ENCODE measurements at places on chromosomes 2 and 18.

DNA sequence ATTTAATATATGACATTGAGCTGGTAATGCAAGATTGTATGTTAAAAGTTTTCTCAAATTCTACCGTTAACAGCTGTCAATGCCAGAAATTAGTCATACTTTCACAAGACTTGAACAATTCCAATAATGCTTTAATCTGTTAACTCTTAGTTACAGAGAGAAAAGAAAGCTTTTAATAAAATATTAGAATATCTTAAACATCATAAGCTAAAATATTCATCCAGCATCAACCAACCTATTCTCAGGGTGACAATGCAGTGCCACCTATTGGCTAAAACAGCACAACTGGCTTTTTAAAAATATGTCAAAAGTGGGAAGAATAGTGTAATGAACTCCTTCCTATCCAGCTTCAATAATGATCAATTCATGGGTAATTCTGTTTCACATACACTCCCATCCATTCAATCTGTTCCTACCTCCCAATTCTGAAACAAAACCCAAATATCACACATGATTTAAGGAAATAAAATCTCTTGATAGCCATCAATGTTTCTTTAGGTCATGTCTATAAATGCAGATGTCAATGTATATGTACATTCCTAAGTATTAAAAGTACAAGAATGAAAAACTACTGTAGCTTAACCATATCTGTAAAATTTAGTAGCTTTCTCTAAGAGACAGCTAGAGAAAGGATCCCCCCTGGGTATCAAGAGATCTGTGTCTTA is 79.8 kb upstream of the CCDC141 start:
- DNase-seq: no peak

- DNase-seq: no peak
These were observed 48.9 kb upstream of the NABP1 start for GRCh38 chr2:191629001-191629453.

- no peak for DNase-seq
These were observed 268.8 kb downstream of the CYP26B1 start for GRCh38 chr2:71878626-71879508.

DNA sequence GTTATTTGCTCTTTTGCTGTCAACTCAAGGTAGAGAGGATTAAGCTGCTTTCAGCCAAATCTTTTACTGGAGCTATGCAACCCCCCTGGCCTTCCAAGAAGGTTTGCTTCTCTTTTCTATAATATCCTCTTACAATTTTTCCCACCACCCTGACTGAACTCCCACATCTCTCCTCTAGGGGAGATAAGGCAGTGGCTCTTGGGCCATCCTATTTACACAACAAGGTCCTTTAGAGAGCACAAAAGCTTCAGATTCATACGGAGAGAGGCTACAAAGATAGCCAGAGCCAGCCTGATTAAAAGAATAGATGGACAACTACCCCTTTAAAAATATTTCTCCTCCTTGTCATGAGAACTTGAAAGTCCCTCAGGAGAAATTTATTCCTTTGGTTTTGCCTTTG is 95.7 kb downstream of the TPGS2 start:
- DNase-seq: no peak

- DNase-seq: no peak
These were observed 54.0 kb downstream of the HRH4 start for GRCh38 chr18:24514439-24514838.

DNA sequence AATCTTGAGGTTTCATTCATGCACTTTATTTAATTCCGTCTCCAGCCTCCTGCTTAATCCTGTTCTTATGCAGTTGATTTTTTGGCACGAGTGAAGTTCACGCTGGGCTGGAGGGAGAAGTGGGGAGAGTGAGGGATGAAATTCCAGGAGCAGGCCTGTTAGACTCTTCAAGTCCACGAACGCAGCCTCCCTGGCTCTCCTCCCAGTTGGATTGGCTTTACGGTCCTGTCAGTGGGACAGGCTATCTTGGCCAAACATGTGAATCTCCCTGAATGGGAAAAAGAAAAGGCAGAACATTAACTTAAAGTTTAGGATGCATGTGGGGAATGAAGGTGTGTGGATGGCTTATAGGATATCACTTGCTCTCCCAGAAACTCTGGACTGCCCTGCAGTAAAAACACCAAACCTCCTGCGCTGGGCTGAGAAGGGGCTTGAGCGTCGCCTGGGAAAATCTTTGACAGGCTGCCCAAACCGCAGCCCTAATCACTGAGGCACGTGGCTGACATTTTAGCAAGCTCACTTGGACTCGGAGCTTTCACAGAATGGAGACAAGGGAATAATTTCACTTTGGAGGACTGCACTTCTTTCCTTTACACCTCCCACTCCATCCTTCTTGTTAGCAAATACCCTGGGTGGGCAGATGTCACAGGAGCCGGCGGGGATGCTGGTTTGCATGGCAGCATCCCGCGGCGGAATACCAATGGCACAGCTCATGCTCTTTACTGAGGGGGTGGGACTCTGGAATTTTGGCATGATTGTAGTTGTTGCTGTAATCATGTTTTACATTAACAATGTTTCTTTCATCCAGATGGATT is 93.9 kb downstream of the ACKR3 start:
- no peak for DNase-seq

DNA sequence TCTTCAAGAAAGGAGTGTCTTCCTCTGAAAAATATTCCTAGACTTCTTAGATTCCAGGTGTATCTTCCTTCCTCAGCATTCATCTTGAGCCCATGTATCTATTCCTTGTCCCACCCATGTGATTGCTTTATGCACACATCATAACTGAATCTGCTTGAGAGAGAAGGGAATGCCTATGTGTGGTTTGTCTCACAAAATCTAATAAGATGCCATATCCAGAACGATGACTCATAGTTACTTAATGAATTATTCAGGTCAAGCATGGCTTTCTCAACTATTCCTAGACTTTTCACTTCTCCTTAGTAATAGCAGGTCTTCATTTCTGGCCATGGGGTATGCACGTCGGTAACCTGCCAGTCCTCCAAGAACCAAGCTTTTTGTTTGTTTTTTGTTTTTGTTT is 121.8 kb downstream of the SETBP1 start:
- DNase-seq: no peak

DNA sequence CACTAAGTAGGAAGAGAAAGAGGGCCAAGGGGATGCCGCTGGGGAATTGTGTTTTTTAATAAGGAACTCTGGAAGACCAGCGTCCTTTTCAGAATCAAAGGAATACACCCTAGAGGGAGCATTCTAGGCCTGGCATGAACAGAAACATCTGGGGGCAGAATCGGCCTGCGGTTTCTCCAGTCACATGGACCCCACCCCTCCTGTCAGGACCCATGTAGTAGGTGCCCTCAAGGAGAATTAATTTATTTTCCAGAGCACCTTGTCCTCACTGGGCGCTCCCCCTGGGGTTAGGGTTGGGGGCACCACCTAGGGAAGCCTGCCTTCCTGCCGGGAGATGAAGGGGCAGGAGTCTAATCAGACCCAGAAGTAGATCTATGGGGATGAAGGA is 44.2 kb downstream of the TMEM37 start:
- DNase-seq: no peak

DNA sequence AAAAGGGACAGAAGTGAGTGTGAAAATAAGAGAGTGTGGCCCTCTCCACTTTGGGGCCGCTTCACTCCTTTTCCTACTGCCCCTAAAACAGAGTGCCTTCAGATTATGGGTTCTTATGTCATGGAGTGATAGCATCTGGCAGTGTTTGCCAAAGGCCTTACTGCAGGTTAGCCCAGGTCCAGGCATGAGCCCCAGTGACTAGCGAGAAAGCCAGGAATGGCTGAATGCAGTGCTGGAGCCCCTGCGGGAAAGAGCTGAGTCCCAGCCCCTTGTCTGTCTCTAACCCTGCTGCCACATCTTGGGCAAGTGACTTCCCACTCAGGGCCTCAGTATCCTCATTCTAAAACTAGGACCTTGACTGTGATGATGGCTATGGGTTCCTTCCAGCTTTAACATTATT is 6.0 kb downstream of the IGFBP5 start:
- no peak for DNase-seq

GRCh38 chr2:176084611-176085119 is 903 bp upstream of the EVX2 start:
- no peak for DNase-seq

- no peak for DNase-seq
These were observed 37.3 kb upstream of the DNAH7 start for GRCh38 chr2:196105951-196106350.

GRCh38 chr18:28256166-28256565 is 79.2 kb upstream of the CDH2 start:
- no peak for DNase-seq

DNA sequence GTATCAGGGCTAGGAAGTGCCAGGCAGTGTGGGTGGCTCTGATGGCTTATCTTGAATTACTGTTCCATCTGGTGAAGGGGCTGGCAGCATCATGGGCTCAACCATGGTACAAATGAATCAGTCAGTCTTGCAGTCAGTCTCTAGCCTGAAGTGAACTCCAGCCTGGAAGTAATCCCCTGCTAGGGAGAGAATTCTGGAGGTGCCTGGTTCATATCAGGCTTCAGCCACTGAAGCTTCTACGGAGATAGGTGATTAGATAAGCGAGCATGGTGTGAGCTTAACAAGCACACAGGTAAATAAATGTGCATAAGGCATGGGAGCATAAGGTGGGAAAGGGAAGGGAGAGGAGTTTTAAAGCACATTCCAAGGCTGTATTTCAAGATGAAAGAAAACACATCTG is 541.7 kb downstream of the MBD2 start:
- DNase-seq: no peak

- no peak for DNase-seq
These were observed 14.4 kb downstream of the STK11IP start for GRCh38 chr2:219611866-219612576.

DNA sequence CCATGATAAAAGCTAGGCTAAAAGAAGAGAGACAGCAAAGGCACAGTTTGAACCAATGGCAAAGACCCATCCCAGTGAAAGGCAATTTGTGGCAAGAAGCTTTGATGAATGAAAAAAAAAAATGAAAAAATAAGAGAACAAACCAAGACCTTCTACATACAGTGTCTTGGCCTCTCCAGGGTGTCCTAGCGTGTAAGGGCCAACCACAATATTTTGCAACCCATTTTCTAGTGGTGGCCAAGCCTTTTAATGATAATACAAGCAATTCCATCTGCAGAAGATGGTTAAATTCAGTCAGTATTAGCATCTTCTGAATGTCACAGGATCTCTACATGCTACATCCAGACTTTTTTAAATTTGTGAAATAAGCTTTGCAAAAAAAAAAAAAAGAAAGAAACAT is 270.4 kb downstream of the LRATD1 start:
- no peak for DNase-seq

DNA sequence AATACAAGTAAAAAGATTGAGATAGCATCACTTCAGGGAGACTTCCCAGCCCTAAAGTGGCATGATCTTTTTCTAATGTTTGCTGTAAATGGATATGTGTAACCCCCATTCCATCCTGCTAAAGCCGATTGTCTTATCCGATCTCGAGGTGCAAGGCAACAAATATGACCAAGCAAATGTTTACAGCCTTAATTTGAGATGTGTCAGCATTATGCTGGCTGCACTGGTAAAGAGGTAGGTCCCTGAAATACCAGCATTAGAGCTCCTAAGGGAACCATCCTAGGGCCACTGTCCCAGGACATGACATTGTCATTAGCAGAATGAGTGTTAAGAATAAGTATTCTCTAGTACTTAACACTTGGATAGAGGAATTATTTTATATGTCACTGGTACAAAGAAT is 108.4 kb downstream of the EPC2 start:
- no peak for DNase-seq

GRCh38 chr18:13932285-13933025 is 17.1 kb upstream of the MC2R start:
- DNase-seq: no peak

- peak; percentile 67 for DNase-seq
These were observed 584 bp downstream of the AAK1 start for GRCh38 chr2:69642709-69643601.

DNA sequence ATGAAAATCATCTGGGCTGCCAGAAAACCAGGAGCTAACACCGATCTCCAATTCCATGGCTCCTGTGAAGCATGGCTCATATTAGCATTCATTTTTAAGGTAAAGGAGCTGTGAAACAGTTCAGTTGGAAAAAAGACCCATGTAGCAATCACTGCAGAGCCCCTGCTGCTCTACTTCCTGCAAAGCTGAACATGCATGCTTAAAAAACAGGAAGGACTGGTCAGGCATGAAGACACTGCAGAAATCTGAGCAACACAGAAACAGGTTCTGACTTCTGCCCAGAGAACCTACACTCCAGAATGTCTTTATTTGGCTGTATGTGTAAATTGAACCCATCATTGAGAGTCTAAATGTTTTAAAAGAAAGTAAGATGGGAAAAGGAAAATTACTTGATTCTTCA is 950.6 kb downstream of the DCDC2C start:
- DNase-seq: no peak

DNA sequence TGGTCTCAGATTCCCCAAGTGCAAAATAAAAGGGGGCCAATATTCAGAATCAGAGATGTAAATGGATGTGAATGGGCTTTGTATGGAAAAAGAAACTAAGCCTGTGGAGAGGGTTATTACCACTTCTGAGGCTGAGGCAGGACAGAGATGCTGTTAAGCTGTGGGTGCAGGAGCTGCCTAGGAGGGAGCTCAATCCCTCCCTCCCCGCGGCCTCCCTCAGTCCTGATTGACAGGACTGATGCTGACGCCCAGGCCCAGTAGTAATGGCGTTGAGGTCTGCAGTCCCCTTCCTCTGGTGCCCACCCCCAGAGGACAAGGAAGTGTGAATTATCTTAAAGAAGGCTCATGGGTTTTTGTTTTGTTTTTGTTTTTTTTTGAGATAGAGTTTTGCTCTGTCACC is 40.4 kb downstream of the PSD4 start:
- DNase-seq: no peak

DNA sequence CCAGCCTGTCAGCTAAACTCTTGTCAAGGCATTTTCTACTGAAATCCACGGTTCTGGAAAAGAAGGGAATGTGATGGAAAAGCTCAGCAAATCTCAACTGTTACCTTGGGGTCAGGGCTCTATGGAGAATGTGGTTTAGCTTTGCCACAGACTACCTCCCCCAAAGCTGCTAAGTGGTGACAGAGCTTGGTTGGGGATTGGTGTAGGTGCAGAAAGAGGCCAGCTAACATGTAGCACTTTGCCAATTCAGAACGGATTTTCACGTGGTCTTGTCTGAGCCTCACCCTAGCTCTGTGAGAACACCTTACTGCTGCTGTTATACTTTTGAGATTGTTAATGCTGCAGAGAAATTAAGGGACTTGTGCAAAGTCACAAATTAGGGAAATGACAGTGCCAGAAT is 331.1 kb downstream of the RND3 start:
- no peak for DNase-seq

- DNase-seq: no peak
These were observed 224.2 kb upstream of the CTAGE1 start for GRCh38 chr18:22641958-22642357.

GRCh38 chr2:227783404-227784138 is 30.1 kb upstream of the CCL20 start:
- no peak for DNase-seq

DNA sequence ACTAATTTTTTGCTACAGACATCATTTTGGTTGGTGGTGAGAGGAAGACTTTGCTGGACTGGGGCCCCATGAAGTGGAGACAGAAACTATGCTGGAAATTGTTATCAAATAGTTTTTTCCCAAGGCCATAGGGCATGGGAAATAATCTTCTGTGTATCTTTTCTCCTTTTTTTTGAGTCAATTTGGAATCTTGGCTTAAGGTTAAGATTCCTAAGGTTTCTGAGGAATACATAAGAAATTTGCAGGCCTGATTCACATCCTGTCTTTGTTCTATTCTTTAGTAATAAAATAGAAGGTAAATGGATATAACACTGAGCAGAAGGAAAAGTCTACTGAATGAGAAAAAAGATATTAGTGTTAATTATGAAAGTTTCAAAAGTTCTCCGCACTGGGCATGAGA is 16.6 kb downstream of the SMC6 start:
- no peak for DNase-seq

- DNase-seq: no peak
These were observed 10.6 kb downstream of the DAW1 start for GRCh38 chr2:227881866-227882517.

Measured in stimulated activated CD4-positive, alpha-beta T cell treated with anti-CD3 and anti-CD28 coated beads, Interleukin-12 subunit alpha, Interleukin-12 subunit beta, amount 100 ng/mL, for 24 hours (primary cell).